ENCODE measurements at places on chromosomes 3 and 15. TPM values are rescaled to one million over a fixed set of nuclear protein-coding genes. Genes with fewer than 3 reads are reported as not detected.

Gene SLC28A1
- not detected for total RNA-seq

Gene MINAR1
- 0.34 TPM for total RNA-seq

Gene CAMKV
- total RNA-seq: not detected

Gene PPIP5K1
- 53.3 TPM for total RNA-seq

Gene IVD
- total RNA-seq: 21.5 TPM

Gene ARHGAP11A
- total RNA-seq: 2.3 TPM
